ENCODE measurements at places on chromosomes 5 and 9.

- DNase-seq = peak; percentile 80
Measured at GRCh38 chr9:18438300-18438925, 35.5 kb upstream of the ADAMTSL1 start.

DNA sequence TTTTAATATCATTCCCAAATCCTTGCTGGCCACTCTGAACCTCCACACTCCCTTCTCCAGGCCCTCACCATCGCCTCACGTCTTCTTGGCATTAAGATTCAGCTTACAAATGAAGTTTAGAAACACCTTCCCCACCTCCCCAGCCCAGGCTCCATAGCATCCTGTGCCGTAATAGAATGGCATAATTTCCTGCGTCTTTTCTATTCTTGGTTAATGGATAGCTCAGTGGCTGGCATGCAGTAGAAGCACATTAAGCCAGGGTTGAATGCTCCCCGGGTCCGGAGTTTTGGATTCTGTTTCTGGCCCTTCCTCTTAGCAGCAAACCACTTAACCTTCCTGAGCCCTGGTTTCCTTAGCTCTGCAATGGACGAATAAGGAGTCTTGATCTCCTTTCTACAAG is 13.8 kb downstream of the WWC1 start:
- no peak for DNase-seq

- no peak for DNase-seq
Measured at GRCh38 chr5:120108586-120109248, 355.4 kb upstream of the PRR16 start.

DNA sequence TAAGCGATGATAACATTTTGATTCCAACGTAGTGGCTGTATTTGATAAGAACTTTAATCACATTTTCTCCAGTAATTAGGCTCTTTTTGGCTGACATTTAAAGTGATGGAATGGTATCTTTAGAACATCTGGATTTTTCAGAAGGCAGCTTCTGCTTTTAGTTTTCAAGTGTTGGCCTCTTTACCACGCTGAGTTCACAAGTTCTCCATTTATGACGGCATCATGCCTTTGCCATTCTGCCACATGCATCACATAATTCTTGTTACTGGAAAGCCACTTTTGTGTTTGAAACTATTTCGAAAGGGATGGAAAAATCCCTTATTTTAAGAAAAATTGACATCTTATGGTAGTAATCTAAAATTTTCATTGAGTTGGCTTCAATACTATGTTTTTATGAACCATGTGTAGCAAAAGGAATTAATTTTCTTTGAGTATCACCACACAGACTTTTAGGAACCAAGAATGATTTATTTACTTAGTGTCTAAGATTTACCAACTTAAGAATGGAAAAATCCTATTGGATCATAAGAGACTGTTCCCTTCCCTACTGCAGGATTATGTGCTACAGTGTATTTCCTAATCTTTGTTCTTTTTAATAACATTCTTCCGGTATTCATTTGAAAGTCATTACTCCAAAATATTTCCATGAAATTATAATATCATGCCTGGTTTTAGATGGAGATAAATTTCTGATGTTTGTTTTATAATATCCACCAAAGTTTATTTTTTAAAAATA is 344.2 kb downstream of the ADGRV1 start:
- DNase-seq = no peak

DNA sequence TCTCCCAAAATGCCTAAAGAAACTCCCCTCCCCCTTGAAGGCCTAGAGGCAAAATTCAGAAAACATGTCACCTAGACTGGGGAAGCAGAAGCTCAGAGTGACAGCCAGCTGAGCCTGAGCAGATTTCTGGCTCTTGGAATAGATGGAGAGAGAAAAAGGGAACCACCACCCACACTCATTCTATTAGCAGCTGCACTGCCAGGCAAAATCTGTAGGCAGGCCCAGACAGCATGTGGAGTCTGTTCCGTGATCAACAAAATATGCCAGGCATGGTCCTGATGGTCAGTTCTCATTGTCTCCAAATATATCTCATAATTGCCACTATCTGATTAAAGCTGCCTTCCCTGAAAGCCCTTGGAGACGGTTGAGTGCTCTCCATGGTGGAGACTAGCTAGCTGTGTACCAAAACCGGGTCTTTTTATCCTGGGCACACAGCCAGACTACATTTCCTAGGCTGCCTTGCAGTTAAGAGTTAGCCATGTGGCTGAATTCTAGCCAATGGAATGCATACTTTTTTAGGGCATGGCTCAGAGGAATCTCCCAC is 131.7 kb upstream of the GPR151 start:
- no peak for DNase-seq

DNA sequence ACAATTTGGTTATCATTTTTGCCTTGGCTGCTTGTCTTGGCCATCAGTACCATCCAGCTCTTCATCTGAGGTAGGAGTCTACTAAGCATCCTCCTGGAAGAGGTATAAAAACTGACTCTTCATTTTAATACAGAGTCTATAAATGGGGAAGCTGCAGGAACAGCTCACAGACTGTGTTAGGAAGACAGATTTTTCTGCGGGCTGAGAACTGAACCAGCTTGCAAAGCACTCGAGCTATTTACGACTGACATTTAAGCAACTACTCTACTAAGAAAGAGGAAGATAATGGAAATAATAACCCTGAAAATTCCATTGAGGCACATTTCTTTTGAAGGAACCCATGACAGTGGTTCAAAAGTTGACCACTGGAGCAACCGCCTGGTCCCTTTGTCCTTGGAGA is 314.5 kb upstream of the RFX3 start:
- DNase-seq = no peak

GRCh38 chr5:126235628-126236027 is 187.6 kb upstream of the GRAMD2B start:
- no peak for DNase-seq

DNA sequence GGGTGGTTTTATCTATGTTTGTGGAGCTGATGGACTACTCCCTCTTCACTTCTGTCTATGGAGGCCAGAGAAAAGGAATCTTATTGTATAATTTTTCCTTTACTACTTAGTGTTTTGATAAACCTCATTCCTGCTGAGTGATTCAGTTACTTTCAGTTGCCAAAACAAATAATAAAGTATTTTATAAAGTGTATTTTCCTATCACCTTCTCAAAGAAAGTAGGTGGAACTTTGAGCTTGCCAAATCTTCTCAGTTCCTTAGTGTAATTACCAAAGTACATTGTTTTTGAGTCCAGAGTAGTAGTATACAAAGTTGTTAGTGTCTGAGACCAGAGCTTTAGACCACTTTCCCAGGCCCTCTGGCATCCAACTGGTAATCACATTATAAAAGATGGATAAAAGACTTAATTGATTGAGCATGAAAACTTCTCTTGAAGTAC is 13.5 kb downstream of the RABGAP1 start:
- no peak for DNase-seq

DNA sequence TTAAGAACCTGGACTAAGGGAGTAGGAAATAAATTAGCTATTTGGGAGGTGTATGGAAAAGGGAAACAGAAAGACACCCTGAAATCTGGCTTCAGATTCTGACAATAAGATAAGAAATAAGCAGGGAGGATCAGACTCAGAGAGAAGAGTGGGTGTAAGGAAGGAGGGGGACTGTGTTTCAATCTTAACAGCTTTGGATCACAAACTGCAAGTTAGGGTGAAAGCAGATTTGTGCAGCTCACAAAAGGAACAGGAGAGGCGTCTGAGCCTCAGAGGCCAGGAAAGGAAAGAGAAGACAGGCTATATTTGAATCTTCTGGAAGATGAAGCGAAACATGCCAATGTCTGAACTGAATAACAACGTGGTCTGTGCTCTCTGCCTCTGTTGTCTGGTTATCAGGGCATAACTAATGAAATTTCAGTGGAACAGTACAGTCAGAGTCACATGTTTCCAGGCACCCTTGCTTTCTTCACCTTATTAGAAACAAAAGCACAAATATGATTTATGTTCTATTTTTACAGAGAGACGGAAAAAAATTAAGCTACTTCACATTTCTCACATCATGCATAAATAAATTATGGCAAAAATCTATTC is 26.6 kb downstream of the SGTB start:
- DNase-seq = no peak

- no peak for DNase-seq
Measured at GRCh38 chr9:122103985-122104384, 10.9 kb upstream of the TTLL11 start.

- DNase-seq = no peak
Measured at GRCh38 chr5:128083811-128084227, 253 bp downstream of the SLC12A2 start.

DNA sequence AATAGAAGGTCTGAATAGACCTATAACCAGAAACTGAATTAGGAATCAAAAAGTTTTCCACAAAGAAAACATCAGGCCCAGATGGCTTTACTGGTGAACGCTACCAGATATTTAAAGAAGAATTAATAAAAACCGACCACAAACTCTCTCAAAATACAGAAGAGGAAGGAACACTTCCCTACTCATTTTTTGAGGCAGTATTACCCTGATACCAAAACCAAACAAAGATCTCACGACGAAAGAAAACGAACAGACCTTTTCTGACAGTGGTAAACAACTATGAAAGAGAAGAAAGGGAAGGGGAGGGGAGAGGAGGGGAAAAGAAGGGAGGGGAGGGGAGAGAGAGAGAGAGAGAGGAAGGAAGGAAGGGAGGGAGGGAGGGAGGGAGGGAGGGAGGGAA is 13.5 kb downstream of the B4GALT1 start:
- DNase-seq = no peak

- no peak for DNase-seq
Measured at GRCh38 chr9:19298436-19299000, 68.0 kb downstream of the DENND4C start.

DNA sequence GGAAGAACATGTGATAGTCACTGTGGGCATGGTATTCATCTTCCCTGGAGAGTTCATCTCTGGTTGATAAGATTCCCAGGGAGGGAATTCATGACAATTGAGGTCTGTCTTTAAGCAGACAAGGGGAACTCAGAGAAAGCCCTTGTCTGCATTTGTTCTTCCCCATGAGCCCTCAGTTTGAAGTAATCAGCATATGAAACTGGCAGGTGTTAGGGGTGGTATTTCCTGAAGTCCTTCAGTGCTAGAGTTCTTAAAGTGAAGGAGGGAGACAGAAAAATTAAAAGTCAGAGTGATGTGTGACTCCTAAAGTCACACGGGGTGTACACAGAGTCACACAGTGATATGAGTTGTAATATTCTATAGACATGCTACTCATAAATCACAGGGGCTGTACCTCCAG is 60.6 kb upstream of the SYK start:
- no peak for DNase-seq

DNA sequence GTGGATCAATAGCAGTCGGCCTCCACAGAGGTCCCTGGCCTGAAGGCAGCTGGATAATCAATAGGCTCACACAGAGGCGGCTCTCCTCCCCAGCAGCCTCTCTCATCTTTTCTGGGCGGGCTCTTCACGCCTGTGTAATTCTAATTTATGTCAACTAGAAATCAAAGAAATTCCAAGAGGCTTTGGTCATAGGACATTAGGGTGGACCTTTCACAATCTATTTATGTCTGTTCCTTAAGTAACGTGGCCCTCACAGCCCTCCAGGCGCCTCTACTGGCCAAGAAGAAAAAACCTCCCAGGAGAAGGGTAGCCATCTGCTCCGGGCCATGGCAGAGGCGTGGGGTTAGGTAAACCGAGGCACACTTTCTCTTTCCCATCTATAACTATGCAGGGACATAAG is 205.1 kb upstream of the EFNA5 start:
- DNase-seq = no peak

DNA sequence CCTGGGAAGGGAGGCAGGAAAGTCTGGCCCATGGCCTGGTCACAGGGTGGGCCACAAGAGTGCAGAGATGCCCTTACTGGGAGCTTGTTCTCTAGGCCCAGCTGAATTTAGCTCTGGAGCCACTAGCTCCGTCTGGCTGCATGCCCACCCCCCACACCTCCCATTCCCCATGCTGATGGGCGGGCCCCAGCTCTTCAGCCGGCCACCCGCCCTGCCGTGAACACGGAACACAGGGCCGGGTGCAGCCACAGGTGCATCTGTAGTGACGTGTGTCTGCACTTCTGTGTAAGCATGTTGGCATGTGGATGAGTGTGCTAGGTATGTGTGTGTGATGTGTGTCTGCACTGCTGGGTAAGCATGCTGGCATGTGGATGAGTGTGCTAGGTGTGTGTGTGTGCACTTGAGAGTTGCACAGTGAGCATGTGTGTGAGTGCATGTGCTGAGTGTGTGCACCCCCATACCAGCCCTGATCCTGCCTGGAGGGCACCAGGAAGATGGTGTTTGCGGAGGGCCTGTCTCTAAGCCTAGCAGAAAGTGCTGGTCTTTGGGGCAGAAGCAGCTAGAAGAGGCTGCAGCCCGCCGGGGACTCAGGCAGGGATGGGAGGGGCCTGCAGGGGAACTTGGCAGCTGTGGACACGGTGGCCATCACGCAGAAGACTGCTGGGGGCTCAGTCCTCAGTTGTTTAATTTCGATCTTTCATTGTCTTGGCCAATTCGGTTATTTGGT is 136.4 kb downstream of the CACNA1B start:
- DNase-seq = no peak

All from suprapubic skin (tissue), 4 donors.